ENCODE measurements at places on chromosomes 13 and 19. TPM values are rescaled to one million over a fixed set of nuclear protein-coding genes. Genes with fewer than 3 reads are reported as not detected.

The CLEC4G gene
- 0.53 TPM for total RNA-seq

DNA sequence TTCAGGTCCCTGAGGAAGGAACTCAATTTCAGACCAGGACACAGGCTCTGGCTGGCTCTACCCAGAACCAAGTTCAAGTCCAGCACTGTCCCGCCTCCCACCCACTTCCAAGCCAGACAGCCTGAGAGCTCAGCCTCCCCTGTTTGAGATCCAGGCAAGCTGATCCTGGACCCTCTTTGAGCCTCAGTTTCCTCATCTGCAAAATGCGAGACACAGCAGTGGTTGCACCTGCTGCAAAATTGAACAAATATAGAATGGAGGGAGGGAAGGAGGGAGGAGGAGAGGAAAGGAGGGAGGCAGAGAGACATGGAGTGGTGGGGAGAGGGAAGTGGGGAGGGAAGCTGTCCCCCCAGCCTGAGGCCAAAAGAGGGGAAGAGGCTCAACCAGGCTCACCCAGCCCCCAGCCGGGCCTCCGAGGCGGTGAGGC is 751 bp downstream of the TMEM221 start:
- peaks cover 12% of the 10 kb centered on the region for H3K27me3 ChIP-seq
- no peak for DNase-seq
- H3K36me3 ChIP-seq, result no peaks in the 10 kb centered on the region
- no peak overlapping the region for H3K27ac ChIP-seq

DNA sequence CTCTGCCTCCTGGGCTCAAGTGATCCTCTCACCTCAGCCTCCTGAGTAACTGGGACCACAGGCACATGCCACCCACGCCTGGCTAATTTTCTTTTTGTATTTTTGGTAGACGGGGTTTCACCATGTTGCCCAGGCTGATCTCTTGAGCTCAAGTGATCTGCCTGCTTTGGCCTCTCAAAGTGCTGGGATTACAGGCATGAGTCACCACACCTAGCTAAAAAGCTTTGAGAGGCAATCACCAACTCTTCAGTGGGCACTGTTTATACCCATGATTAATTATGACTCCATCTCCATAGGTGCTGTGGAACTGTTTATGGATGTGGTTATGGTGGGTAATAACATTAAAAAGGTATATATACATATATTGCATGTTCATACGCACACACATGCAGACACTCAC is 7.5 kb upstream of the RBM26 start:
- H3K4me1 ChIP-seq, result no peaks in the 10 kb centered on the region
- no peak for DNase-seq
- no peaks in the 10 kb centered on the region for H3K36me3 ChIP-seq
- H3K27ac ChIP-seq, result no peak overlapping the region
- H3K27me3 ChIP-seq, result no peaks in the 10 kb centered on the region
- H3K4me3 ChIP-seq, result no peak overlapping the region

GRCh38 chr13:40656358-40656757 is 10.1 kb downstream of the FOXO1 start:
- H3K27me3 ChIP-seq, result no peaks in the 10 kb centered on the region
- DNase-seq, result no peak
- H3K36me3 ChIP-seq, result no peaks in the 10 kb centered on the region
- H3K4me1 ChIP-seq, result peaks cover 3% of the 10 kb centered on the region
- no peak overlapping the region for H3K4me3 ChIP-seq

- no peaks in the 10 kb centered on the region for H3K36me3 ChIP-seq
- no peaks in the 10 kb centered on the region for H3K4me1 ChIP-seq
- H3K27ac ChIP-seq, result no peak overlapping the region
- no peaks in the 10 kb centered on the region for H3K27me3 ChIP-seq
- H3K4me3 ChIP-seq, result no peak overlapping the region
- no peak for DNase-seq
Observed at GRCh38 chr13:20441879-20442278, 83.8 kb downstream of the CRYL1 start.

- no peaks in the 10 kb centered on the region for H3K27me3 ChIP-seq
- H3K4me1 ChIP-seq, result no peaks in the 10 kb centered on the region
- no peak overlapping the region for H3K27ac ChIP-seq
- no peaks in the 10 kb centered on the region for H3K36me3 ChIP-seq
- no peak for DNase-seq
- H3K4me3 ChIP-seq, result no peak overlapping the region
Observed at GRCh38 chr19:54523403-54523802, 20.8 kb downstream of the LAIR2 start.

- no peaks in the 10 kb centered on the region for H3K36me3 ChIP-seq
- no peak for DNase-seq
- no peaks in the 10 kb centered on the region for H3K27me3 ChIP-seq
- no peak overlapping the region for H3K27ac ChIP-seq
- H3K4me1 ChIP-seq, result no peaks in the 10 kb centered on the region
- H3K4me3 ChIP-seq, result no peak overlapping the region
Observed at GRCh38 chr13:22883956-22884355, 296.8 kb upstream of the SGCG start.

GRCh38 chr13:41651413-41652058 is 194.2 kb downstream of the RGCC start:
- H3K4me3 ChIP-seq, result no peak overlapping the region
- H3K36me3 ChIP-seq, result no peaks in the 10 kb centered on the region
- H3K4me1 ChIP-seq, result no peaks in the 10 kb centered on the region

The RNF17 gene
- total RNA-seq, result not detected

The KLHL1 gene
- not detected for total RNA-seq

DNA sequence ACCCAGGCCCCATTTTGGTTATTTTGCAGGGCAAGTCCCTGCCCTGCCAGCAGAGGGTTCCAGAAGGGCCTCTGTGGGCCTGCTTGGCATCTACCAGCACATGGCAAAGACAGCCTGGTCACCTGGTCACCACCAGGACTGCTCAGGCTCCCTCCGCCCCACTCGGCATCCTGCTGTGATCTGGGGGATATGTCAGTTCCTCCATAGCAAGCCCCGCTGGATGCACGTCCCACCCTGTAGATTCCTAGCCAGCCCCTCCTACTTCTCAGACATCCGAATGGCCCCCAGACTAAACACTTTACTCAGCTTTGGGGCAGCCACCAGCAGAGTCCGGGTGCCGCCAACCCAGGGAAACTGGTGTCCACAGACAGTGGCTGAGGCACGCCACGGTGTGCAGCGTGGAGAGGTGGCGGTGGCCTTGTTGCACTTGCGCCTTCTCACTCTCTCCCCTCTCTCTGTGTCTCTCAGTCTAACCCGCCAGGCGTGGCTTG is 31.8 kb upstream of the USE1 start:
- no peaks in the 10 kb centered on the region for H3K27me3 ChIP-seq
- no peaks in the 10 kb centered on the region for H3K4me1 ChIP-seq
- H3K36me3 ChIP-seq, result peaks cover 6% of the 10 kb centered on the region
- no peak overlapping the region for H3K27ac ChIP-seq

GRCh38 chr19:43799502-43800142 is 2.6 kb downstream of the LYPD5 start:
- H3K36me3 ChIP-seq, result no peaks in the 10 kb centered on the region
- H3K27me3 ChIP-seq, result no peaks in the 10 kb centered on the region
- peak overlapping the region; percentile 47 for H3K27ac ChIP-seq
- DNase-seq, result peak; percentile 70

The ZNF560 gene
- total RNA-seq, result not detected

The SIGLEC14 gene
- 1.1 TPM for total RNA-seq

- no peaks in the 10 kb centered on the region for H3K4me1 ChIP-seq
- H3K27ac ChIP-seq, result no peak overlapping the region
- no peak overlapping the region for H3K4me3 ChIP-seq
- H3K36me3 ChIP-seq, result no peaks in the 10 kb centered on the region
Observed at GRCh38 chr13:18951412-18951811, 230.2 kb downstream of the TUBA3C start.

DNA sequence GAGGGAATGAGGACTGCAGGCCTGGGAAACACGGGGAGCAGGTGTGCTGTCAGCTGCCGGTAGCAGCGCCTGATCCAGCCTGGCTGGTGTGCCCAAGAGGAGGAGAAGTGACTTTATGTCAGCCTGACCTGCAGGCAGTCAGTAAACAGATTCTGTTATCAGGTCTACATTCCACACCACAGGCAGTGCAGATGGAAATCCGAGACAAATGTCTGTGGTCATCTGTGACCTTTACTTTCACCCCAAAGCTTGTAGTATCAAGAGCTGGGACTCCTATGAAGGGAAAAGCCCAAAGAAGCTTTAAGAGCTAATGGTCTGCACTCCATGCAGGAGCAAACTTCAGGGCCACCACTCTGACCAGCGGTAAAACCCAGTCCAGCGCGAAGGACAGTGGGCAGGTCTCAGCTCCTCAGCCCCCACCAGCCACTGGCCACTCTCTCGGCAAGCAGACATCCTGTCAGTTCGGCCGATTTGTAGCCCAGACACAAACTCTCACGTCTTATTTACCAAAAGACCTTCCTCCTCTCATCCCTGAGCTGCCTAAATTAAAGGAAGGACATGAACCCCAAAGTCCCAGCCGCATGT is 7.7 kb downstream of the EPS15L1 start:
- no peak for DNase-seq
- no peaks in the 10 kb centered on the region for H3K4me1 ChIP-seq
- H3K36me3 ChIP-seq, result no peaks in the 10 kb centered on the region
- H3K27me3 ChIP-seq, result no peaks in the 10 kb centered on the region

The ONECUT3 gene
- not detected for total RNA-seq

The CHAMP1 gene
- 19.2 TPM for total RNA-seq

GRCh38 chr19:18220632-18221275 is 5.5 kb downstream of the PDE4C start:
- peaks cover 11% of the 10 kb centered on the region for H3K27me3 ChIP-seq
- H3K4me1 ChIP-seq, result peaks cover 6% of the 10 kb centered on the region
- no peak for DNase-seq
- no peak overlapping the region for H3K4me3 ChIP-seq
- no peak overlapping the region for H3K27ac ChIP-seq

The CLIP3 gene
- total RNA-seq, result 11.7 TPM

- H3K27ac ChIP-seq, result no peak overlapping the region
- no peaks in the 10 kb centered on the region for H3K4me1 ChIP-seq
Observed at GRCh38 chr19:30648866-30649862, 277.0 kb downstream of the ZNF536 start.

The ITGBL1 gene
- total RNA-seq, result 0.72 TPM

- H3K4me3 ChIP-seq, result no peak overlapping the region
- H3K36me3 ChIP-seq, result no peaks in the 10 kb centered on the region
Observed at GRCh38 chr19:1754636-1755466, 1.5 kb downstream of the ONECUT3 start.

DNA sequence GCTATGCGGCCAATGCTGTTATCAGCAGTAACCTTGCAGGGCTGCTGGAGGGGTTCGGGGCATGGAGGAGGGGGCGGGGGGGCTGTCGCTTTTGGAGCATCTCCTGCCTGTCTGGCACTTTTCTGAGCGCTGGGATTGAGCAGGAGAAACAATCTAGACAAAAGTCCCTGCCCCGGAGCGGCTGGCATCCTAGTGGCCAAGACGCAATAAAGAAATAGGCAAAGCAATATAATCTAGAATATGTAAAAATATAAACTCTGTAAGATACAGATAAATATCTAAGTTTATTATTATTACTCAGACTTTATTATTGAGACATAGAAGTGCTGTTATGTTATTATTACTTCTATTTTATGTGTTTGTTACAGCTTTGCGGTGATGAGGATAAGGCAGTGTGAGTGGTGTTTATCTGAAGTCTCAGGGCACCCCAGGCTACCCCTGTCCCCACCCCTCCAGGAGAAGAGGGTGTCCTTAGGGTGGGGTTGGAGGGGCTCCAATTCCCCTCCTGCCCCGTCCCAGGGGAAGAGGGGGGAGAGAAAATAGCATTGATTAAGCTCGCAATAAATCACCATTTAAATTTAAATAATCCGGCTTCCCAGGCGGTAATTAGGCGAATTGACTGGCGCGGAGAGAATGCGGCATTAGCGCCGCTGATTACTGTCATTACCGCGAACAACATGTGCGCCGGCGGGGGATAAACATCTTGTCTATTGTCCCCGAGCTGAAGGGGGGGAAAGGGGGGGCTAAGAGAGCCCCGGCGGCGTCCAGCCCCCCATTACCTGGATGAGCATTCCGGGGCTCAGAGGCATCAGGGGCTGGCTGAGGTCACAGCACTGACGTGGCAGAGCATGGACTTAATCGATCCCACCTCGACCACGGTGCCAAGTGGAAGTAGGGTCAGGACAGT is 3.2 kb downstream of the NPAS1 start:
- peaks cover 15% of the 10 kb centered on the region for H3K4me1 ChIP-seq
- no peaks in the 10 kb centered on the region for H3K36me3 ChIP-seq
- H3K27ac ChIP-seq, result no peak overlapping the region
- H3K4me3 ChIP-seq, result no peak overlapping the region
- peaks cover 58% of the 10 kb centered on the region for H3K27me3 ChIP-seq
- DNase-seq, result no peak
